DMS153 (cell line): ENCODE measurements at places on chromosomes 7 and 10.
A peak's percentile ranks its signal among the peaks of the same experiment; 100 is the strongest.

- no peak for DNase-seq
Measured at GRCh38 chr10:3391657-3392056, 219.1 kb upstream of the PITRM1 start.

- DNase-seq, result no peak
Measured at GRCh38 chr7:16171928-16172327, 249.4 kb downstream of the CRPPA start.

- DNase-seq, result no peak
Measured at GRCh38 chr10:72720814-72721660, 29.1 kb downstream of the MCU start.

DNA sequence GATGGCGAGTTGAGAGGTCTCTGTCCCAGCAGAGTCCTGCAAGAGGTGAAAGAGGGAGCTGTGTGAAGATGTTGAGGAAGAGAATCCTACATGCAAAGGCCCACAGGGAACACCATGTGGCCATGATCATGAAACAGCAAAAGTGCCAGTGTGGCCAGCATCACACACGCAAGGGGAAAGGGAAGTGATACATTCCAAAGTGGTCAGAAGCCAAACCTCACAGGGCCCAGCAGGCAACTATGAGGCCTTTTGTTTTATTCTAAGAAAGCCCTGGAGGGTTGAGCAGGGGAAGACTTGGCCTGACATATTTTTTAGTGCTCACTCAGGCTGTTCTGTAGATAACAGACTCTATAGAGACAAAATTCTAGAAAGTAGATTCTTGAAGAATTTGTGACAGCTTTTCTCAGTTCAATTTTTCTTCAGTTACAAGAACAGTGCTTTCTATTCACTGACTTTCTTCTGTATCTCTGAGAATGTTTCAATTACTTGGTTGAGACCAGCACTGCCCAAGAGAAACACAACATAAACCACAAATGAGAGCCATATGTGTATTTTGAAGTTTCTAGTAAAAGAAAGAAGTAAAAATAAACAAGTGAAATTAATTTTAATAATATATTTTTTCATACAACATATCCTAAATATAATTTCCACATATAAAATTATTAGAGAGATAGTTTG lies 82.3 kb downstream of the HTR7 start:
- DNase-seq, result no peak

DNA sequence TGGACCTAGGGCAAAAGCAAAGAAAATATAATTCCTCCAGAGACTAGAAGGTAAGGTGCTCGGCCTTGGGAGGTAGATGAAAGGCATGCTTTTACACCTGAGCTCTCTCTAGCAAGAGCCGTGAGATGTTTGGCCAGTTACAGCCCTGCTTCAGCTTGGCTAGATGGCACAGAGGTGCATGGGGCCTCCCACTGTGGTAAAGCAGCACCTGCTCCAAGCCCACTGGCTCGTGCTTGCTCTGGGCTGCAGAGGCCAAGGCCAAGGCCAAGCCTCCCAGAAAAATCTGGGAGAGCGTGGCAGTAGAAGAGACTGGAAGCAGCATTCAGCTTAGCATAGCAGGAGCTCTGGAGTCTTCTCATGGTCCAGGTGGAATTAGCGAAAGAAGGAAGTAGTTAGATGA lies 31.0 kb upstream of the OPALIN start:
- no peak for DNase-seq

DNA sequence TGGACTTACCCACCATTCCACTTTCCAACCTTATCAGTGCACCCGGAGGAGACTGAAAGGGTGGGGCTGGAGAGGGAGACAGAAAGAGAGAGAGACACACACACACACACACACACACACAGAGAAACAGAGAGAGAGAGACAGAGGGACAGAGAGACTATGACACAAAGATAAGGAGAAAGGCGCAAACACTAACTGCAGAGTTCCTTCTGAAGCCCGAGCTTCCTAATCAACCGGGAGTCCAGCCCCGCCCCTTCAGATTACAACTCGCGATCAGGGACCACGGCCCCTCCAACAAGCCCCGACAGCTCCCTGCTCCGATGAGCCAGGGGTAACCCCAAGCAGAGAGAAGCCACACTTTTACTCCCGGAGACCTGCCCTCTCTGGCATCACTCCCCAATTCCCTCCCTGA lies 499 bp downstream of the GAL3ST4 start:
- DNase-seq, result no peak

GRCh38 chr7:102425639-102426267 lies 7.6 kb upstream of the ORAI2 start:
- no peak for DNase-seq

DNA sequence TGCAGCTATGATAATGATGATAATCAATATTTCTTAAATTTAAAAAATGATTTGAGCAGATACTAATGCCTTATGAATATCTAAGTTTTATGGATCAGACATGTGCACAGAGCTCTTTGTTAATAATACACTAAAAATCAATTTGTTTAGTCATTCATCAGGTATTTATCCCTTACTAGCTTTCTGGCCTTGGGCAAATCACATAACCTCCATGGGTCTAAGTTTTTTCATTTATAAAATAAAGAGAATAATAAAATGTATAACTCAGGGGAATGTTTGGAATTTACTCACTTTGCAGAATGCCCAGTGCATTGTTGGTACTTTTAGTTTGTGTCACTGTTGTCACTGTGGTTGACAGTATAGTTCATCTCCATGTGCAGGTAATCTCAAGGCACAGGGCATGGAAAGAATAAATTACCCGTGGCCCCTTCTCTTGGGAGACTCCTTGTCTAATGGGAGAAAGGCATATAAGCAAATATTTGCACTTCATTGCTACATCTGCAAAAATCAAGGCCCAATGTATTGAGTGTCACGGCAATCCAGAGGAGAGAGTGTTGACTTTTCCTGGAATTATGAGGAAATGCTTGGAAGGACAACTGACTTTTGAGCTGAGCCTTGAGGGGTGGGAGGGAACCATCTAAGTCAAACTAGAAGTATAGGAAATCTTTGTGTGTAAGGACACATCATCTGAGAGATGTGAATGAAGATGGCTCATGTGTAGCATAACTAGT lies 64.7 kb upstream of the CTTNBP2 start:
- DNase-seq, result peak; percentile 7

DNA sequence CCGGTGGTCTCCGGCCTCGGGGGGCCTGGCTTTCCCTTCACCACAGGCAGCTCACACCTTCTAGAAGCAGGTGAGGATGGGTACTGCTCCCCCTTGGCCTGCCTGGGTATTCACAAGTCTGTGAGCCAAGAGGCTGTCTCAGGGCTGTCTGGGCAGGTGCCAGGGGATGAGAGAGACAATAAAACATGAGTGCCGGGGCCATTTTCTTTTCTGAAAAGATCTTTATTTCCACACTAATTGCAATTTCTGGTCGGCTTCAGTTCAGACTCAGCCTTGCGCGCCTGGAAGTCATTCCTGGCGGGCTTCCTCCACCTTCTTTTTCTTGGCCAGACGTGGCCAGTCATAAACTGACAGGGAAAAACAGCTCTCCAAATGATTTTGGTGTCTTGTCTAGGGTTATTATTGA lies 171.2 kb downstream of the ARHGAP12 start:
- DNase-seq, result no peak

DNA sequence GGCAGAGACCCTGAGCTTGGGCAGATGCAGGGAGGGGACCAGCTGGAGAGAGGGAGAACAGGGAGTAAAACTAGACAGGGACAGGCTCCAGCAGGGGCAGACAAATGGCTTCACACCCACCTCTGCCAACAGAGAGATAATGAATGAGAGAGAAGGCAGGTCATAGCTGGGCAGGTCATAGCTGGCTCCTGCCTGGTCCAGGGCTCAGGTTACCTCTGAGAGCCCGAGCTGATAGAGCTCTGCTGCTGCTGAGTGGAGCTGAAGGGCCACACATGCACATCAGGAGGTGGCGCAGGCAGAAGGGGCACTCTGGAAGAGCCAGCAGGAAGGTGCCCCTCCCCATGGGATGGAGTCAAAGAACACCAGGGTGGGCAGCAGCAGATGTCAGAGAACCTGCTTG lies 154.2 kb downstream of the GFRA1 start:
- DNase-seq, result no peak

DNA sequence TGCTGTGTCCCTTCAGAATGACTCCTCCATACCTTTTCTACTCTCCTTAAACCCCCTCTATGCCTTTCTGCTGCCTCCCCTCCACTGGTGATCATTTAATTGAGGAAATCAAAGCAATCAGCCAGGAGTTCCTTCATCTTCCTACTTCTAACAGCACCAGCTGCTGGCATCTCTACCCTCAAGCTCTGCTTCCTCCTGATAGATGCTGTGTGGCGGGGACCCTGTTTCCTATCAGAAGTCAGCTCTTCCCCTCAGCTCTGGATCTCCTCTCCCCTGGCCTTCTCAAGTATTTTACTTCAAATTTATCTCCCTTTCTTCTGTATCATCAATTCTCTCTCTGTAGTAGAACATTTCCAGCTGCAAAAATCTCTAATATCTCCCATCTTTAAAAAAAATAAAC lies 183.7 kb downstream of the ELMO1 start:
- no peak for DNase-seq

DNA sequence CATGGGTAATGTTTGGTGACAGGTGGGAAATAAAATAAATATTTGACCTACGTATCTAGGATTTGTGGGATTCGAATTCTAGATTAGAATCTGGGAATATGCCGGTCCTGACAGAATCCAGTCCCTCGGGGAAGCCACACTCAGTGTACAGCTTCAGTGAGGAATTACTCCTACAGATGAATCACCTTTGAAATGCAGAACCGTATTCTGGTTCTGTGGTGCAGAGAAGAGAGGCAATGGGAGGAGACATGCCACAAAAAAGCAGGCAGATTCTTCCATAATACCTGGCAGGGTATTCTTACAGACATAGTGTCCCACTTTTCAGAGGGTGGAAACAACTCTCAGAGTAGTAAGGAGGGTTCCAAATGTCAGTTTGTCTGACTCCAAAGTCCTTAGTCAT lies 286.9 kb downstream of the SORCS1 start:
- no peak for DNase-seq

DNA sequence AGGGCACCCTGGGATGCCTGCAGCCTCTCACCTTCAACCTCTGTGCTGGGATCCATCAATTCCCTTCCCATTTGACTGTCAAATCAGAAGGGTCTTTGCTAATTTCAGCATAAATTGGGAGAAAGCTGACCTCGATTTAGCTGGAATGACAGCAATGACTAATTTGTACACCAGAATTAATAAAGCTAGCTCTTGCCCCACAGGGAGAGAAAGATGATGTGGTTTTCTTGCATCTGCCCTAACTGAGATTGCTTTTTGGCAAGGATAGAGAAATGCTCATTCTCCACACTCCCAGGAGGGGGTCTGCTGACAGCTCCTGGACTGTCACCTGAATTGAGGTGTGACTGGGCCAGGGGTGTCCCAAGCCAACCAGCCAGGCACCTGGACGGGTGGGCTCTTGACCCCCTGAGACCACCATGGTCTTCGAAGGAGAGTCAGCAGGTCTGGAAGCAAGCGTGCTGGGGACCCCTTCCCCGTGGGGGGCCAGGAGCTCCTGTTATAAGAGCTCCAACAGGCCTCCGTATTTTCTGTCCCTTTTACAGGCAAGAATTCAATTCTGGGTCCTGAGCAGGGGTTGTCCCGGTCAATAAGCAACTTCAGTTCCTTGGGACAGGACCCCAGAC lies 42.1 kb downstream of the RBM17 start:
- no peak for DNase-seq

DNA sequence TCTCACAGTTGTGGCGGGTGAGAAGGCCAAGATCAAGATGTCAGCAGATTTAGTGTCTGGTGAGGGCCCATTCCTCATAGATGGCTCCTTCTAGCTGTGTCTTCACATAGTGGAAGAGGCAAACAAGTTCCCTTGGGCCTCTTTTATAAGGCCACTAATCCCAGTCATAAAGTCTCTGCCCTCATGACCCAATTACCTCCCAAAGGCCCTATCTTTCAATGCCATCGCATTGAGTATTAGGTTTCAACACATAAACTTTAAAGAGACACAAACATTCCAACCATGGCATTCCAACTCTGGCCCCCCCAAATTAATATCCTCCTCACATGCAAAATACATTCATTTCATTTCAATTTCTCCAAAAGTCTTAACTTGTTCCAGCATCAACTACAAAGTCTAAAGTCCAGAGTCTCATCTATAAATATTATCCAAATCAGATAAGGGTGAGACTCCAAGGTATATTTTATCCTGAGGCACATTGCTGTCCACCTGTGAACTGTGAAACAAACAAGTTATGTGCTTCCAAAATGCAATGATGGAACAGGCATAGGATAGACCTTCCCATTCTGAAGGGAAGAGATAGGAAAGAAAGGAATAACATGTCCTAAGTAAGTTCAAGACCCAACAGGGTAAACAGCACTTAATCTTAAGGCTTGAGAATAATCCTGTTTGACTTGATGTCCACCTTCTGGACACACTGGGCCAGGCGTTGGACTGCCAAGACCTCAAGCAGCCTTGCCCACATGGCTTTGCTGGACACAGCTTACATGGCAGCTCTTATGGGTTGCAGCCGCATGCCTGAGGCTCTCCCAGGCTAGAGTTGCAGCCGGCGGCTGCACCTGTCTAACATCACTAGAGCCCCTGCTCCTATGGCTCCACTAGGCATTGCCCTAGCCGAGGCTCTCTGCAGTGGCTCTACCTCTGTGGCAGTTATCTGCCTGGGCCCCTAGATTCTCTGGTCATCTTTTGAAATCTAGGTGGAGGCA lies 312.8 kb downstream of the TNS3 start:
- DNase-seq, result no peak

GRCh38 chr10:117541909-117542705 lies 439 bp upstream of the EMX2 start:
- no peak for DNase-seq

- DNase-seq, result no peak
Measured at GRCh38 chr7:51043461-51043860, 260.8 kb upstream of the GRB10 start.

- peak; percentile 17 for DNase-seq
Measured at GRCh38 chr7:37284805-37285231, 163.8 kb downstream of the ELMO1 start.

GRCh38 chr7:22195397-22196172 lies 161.4 kb downstream of the RAPGEF5 start:
- DNase-seq, result no peak

- DNase-seq, result no peak
Measured at GRCh38 chr10:75620356-75620755, 188.9 kb downstream of the LRMDA start.

DNA sequence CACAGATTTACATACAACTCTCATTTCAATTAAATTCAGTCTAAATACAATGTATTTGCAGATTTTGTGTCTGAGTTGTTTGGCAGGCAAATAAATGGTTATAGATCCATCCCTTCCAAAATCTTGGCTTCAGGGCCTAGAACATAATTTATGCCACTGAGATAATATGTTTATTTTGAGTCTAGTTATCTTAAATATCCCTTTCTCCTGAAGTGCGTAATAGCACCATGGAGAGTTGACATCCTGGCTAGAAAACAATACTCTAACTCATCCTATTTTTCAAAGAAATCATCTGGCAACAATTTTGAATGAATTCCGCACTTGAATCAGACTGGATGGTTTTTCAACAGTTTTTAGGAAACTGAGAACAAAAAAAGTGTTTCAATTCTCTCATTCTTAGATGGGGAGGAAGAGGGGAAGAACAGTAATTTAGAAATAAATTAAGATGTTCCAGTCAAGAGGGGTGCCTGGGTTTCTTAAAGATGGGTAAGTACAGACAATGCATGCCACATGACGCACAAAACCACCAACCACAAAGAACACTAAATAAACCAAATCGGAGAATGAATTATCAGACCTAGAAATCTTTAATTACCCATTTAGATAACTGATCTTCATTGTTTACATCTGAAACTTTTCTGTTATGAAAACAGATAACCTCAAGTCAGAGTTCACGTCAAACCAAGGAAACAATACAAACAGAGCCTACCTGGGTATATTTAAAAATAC lies 228.7 kb upstream of the PTN start:
- DNase-seq, result no peak
